ENCODE measurements at places on chromosomes 12 and 14.

DNA sequence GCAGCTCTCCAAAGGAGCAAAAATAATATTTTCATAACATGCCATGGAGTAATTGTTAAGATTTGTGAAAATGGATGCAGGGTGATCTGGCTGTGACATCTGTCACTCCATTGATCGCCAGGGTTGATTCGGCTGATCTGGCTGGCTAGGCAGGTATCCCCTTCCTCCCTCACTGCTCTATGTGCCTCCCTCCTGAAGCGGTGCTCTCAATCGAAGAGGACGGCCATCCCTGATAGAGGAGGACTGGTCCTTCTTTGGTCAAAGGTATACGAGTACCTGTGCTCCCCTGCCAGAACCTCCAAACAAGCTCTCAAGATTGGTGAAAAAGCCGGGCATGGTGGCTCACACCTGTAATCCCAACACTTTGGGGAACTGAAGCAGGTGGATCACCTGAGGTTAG is 47.9 kb downstream of the VCPKMT start:
- no peak for DNase-seq

- DNase-seq: no peak
Measured at GRCh38 chr14:68684466-68685418, 108.1 kb downstream of the ZFP36L1 start.

DNA sequence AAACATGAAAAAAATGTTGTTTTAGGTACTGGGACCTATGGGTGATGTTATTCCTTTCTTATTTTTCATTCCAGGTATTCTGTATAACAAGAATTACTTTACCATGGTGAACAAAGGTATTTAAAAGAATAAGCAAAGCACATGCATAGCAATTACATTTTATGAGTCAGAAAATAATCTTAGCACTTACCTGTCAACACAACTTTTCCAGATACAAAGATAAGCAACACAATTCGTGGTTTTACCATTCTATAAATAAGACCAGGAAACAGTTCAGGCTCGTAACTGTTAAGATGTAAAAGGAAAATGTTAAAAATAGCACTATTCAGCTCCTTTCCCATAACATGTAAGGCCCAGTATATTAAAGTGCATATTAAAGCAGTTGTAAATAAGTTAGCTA is 12.3 kb upstream of the ATG14 start:
- DNase-seq: no peak

DNA sequence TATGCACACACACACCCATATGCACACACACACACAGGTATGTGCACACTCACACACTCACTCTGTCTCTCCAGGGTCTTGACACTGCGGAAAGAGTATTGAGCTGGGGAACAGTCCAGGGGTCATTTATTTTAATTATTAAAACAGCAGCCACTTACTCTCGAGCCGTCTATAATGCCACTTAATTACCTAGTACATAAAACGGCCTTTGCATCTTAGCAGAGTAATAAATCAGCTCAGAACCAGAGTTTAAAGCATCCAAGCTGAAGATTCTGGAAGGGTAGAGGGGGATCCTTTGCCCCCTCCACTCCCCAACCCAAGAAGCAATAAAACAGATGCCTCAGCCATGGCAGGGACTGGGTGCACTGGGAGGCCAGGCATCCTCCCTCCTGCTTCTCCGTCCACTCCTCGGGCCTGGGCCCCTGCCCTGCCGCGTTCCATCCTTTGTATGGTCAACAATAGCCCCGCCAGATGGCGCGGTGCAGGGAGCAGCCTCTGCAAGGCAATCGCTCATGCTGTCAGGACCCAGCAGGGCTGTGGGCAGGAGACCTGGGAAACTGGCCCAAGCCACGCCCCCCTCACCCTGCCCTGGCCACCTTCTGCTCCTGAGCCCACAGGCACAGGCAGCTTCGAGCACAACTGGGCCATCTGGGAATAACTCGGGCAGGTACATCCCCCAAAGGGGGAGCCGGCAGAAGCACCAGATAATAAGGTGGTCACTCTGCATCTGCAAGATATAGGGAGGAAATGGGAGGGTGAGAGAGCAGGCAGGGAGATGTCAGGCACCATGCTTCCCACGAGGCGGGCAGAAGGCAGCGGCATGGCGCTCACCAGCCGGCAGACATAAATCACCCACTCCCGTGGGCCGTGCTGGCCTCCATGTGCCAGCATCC is 40.9 kb downstream of the CCDC85C start:
- no peak for DNase-seq

- DNase-seq: no peak
Measured at GRCh38 chr12:39611818-39612217, 7.8 kb downstream of the ABCD2 start.

GRCh38 chr12:2023365-2023764 is 19.1 kb upstream of the DCP1B start:
- DNase-seq: no peak

GRCh38 chr12:64674367-64674922 is 64.2 kb downstream of the RASSF3 start:
- peak; percentile 80 for DNase-seq

DNA sequence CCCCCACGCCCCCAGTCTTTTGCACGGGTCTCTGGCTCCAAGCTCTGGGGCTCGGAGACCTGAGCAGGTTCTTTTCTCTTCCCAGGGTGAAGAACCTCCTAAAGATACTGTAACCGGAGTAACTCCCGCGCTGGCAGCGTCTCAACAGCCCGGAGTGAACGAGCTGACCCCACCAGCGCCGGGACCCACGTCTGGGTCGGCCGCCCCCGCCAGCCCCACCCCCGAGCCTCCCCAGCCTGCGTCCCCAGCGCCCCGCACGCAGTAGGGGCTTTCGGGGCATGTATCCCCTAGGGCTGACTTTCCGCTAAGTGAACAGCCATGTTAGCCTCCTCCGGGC is 858 bp downstream of the SLC35F4 start:
- DNase-seq: no peak

DNA sequence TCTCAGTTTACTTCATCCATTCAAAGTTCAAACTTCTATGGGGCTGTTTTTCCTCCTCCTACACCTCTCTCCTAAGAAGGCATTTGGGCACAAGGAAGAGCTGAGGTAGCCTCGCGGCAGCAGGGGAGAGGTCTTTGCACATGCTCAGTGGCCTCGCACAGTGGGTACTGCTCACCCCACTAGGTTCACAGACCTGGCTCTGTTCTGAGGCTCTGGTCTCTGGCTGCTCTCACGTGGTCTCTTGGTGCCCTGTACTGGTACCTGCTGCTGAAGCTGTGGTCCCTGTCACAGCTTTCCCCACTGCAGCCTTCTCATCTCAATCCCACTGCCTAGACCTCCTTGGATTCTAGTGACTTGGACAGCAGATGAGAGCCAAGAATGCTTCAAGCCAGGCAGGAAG is 134.7 kb upstream of the CRY1 start:
- DNase-seq: no peak

DNA sequence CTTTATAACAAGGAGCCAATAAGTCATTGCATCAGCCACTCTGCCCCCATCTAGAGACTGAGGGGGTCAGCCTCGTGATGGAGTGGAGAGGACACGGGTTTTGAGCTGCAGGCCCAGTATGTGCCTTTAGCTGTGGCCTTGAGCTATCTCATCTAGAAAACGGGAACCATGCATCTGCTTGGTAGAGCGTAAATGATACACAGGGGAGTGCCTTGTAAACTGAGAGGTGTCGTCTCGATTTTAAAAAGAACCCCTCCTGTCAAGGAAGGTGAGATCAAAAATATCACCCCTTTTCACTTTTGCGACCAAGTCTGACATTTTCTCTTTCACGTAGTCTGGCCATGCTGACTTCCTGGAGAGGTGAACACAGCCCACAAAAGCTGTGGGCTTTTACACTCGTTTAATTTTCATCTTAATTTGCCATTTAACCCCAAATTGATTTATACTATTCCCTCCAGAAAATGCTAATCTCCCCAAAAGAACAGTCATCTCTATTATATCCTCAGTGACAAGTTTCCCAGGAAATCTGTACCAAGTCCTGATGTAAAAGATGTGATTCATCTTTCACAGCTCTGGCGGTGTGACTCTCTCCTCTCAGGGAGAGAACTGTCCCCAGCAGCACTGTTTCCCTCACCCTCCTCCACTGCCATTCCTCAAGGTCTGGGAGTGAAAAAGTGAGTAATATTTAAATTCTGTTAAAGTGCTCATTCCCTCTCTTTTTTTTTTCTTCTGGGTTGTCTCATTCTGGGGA is 30.6 kb downstream of the VCPKMT start:
- peak; percentile 54 for DNase-seq

- no peak for DNase-seq
Measured at GRCh38 chr12:4169531-4169930, 104.0 kb upstream of the CCND2 start.

- no peak for DNase-seq
Measured at GRCh38 chr12:93032758-93033157, 103.7 kb upstream of the EEA1 start.

DNA sequence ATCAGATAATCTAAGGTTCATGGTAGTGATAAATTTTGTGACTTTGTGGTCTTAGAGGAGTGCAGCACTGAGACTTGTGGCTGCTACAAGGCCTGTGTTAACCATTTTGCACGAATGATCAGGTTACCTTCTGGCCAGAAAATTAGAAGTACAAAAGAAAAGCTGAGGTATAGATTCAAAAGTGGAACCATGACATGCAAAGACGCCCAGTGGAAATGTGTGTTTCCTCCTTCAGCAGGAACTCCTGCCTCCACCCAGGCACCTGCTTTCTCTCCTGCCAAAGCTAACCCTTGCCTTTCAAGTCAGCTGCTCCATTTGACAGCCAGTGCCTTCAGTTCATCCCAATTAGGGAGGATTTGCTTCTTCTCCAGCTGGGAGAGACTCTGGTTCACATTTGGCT is 10.1 kb downstream of the PDE6H start:
- no peak for DNase-seq

GRCh38 chr12:57190037-57190436 is 26.6 kb upstream of the NXPH4 start:
- DNase-seq: no peak

DNA sequence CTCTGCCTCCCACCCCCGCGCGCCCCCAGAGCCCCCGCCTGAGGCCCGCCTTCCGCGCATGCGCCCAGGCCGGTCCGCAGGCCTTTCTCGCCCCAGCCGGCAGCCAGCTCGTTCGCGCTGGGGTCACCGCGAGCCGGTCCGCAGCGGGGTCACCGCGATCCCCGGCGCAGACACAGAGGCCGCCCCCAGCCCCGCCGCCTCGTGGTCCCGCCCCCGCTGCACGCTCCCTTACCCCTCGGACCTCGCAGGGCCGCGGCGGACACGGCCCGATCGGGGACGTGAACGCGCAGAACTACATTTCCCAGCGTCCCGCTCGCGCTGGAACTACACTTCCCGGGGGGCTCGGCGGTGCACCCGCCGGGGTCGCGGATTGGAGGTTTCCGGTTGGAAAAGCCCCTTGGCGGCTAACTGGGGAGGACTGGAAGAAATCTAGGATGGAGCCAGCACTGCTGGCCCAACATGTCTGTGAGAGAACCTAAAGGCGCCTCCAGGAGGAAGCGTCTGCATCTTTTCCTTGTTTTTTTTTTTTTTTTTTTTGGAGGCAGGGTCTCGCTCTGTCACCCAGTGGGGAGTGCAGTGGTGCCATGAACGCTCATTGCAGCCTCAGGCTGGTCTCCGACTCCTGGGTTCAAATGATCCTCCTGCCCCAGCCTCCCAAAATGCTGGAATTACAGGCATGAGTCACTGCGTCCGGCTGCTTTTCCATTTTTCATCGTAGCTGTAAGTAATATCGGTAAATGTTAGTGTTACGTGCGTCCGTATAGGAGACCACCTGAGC is at the start of gene ZNF605:
TSS of gene ZNF605 (minus strand) at position 296 of the 778 bp plus-strand sequence. CDS start 10,671 bp downstream, outside the sequence.
- peak; percentile 89 for DNase-seq

GRCh38 chr12:66467932-66468331 is 165.6 kb downstream of the HELB start:
- no peak for DNase-seq

- DNase-seq: peak; percentile 43
Measured at GRCh38 chr14:23182372-23183157, 895 bp downstream of the SLC7A8 start.

GRCh38 chr14:70027785-70028428 is 148.7 kb downstream of the SMOC1 start:
- DNase-seq: peak; percentile 45

GRCh38 chr14:64509036-64509435 is 4.5 kb downstream of the ZBTB1 start:
- DNase-seq: no peak

DNA sequence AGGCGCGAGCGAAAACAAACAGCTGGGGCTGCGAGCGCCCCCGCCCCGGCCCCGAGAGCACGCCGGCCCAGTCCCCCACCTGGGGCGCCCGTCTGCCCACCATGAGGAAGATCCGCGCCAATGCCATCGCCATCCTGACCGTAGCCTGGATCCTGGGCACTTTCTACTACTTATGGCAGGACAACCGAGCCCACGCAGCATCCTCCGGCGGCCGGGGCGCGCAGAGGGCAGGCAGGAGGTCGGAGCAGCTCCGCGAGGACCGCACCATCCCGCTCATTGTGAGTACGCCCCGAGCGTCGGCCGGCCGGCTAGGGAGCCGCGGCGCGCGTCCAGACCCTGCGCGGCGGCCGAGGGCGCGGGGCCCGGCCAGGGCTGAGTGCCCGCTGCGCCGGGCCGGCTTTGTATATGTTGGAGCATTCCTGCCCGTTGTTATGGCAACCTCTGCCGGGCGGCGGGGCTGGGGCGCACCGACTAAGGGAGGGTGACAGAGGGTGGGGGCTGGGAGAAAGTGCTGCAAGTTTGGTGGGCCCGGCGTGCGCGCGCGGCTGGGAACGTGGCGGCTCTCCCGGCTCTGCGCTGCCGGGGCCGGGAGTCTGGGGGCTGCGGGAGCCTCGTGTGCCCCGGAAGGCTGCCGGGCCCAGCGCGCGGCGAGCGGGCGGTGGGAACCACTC is 367 bp downstream of the GALNT16 start:
- DNase-seq: no peak

DNA sequence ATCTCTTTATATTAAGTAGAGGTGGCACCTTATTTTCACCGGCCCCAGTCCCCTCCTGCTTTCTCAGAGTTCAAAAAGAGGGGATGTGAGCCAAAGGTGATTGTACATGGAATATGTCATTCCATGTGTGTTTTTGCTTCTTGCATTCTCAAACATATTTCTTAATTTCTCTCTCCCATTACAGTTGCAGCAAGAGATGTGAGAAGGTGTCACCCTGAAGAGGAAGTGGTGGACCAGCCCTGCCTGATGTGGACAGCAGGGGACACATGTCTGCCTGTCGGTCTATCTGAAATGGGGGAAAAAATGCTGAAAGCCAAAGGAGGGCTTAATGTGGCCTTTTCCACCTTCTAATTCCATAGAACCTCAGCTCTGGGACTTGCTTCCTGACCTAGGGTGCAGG is 1.9 kb upstream of the FOXN3 start:
- no peak for DNase-seq

DNA sequence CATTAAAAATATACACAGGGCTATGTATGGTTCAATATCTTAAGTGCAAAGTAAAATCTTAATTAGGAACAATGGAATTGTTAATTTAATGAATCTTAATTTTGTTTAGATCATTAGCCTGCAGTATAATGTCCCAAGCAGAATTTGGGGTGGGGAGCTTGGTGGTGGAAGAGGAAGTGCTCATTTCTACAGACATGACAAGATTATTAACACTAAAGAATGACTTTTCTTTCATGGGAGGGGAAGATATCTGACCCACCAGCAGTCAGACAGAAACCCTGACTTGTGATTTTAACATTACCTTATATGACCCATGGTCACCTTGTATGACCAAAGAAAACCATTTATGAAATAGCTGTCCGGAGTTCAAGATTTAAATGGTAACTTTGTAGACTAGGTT is 41.3 kb upstream of the HIF1A start:
- no peak for DNase-seq

- no peak for DNase-seq
Measured at GRCh38 chr12:120429368-120429767, 8.5 kb upstream of the COX6A1 start.

All from CD4-positive, alpha-beta T cell treated with Interleukin-4 for 1 hour (primary cell).